ENCODE measurements at places on chromosomes 11 and 22. TPM values are rescaled to one million over a fixed set of nuclear protein-coding genes. Genes with fewer than 3 reads are reported as not detected.

RBMXL2 gene
- not detected for total RNA-seq

TMEM45B gene
- 3.3 TPM for total RNA-seq

CAVIN3 gene
- 12.0 TPM for total RNA-seq

TOM1 gene
- total RNA-seq = 40.4 TPM

SLC5A4 gene
- not detected for total RNA-seq

CCDC116 gene
- total RNA-seq = 0.22 TPM

ST14 gene
- total RNA-seq = not detected

XKR3 gene
- 0.23 TPM for total RNA-seq

C11orf86 gene
- not detected for total RNA-seq

PTPRCAP gene
- 94.5 TPM for total RNA-seq

SMIM35 gene
- total RNA-seq = 0.67 TPM

KLHL35 gene
- 0.93 TPM for total RNA-seq

RTN4R gene
- total RNA-seq = 1.4 TPM

TRIM48 gene
- total RNA-seq = not detected

LRRC74B gene
- not detected for total RNA-seq

HEPN1 gene
- total RNA-seq = not detected

OR8A1 gene
- not detected for total RNA-seq

TBX10 gene
- total RNA-seq = not detected

KIRREL3 gene
- not detected for total RNA-seq

SLN gene
- not detected for total RNA-seq

TRIM6 gene
- total RNA-seq = 1.6 TPM

PGA5 gene
- not detected for total RNA-seq

RAB38 gene
- total RNA-seq = 13.8 TPM

KRTAP5-8 gene
- total RNA-seq = not detected

GRIA4 gene
- not detected for total RNA-seq

ESAM gene
- 0.88 TPM for total RNA-seq

FCHSD2 gene
- 38.3 TPM for total RNA-seq

TMEM126B gene
- 51.8 TPM for total RNA-seq

OR51B5 gene
- 0.30 TPM for total RNA-seq

C22orf23 gene
- total RNA-seq = 0.19 TPM
